ENCODE measurements at places on chromosomes 2 and 18.

- DNase-seq: peak; percentile 31
Observed at GRCh38 chr2:43950383-43951008, 45.3 kb downstream of the LRPPRC start.

- DNase-seq: no peak
Observed at GRCh38 chr18:78818961-78819360, 160.7 kb upstream of the SALL3 start.

- no peak for DNase-seq
Observed at GRCh38 chr2:83990636-83991035, 468.4 kb downstream of the SUCLG1 start.

DNA sequence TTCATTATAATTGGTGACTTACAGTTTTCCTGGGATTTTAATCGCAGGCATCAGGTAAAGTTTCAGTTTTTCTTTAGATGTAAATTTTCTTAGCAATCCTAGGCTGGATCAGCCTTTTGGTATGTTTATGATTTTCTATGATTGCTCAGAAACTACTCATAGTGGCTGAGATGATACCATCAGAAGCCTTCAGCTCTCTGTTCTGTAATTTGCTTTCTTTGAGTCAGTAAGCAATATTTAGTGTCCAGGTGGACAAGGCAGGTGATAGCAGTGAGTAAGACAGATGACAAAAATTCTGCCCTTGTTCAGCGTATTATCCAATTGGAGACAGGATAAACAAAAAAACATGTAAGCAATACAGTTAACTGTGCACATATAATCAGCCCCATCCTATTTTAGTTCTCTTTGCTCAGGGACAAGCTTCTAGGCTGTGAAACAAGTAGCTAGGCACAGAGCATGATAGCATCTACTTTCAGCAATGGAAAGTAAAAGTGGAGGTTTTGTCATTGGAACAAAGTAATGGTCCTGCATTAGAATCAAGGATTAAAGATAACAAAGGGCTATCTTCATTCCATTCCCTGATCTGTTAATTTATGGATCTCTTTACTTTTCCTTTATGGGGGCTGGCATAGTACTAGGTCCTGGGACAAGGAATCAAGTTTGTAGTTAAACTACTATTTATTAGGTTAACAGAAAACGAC is 100.8 kb downstream of the EPC2 start:
- DNase-seq: no peak

DNA sequence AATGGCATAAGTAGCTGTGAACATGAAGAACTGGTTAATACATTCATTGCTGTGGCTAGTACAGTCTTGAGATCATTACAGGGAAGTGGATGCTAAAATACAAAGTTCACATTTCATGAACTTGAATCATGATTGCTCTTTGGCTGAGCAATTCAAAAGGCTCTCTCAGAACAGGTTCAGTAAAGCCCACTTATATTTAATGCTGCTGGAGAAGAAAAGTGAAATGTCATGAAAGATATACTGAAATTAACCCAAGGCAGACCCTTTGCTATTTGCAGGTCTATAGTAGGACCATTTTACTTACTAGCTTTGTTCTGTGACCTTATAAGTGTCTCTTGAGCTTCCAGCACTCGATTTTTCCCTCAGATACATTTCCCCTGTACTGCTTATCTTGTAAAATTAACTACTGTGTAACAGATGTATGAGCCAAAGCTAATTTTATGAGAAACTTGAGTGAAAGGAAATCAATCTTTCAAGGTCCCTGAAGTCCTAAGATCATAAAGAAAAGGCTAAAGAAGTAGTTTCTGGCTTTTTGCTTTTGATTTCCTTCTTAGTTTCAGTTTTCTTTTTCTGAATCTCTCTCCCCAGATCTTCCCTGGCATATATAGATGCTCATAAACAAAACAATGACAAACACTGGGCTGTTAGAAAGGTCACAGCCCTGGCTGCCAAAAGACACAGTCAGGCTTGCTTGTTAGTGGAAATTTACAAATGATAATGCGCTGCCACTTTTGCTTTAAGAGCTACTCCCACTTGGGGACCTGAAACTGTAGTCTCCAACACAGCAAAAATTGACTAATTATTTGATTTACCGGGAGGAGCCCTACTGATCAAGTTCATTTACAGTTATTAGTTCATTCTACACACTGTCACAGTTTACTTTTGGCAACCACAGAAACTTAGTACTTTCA is 132.7 kb upstream of the XPO1 start:
- no peak for DNase-seq

- no peak for DNase-seq
Observed at GRCh38 chr2:39306626-39307025, 62.9 kb upstream of the CDKL4 start.

DNA sequence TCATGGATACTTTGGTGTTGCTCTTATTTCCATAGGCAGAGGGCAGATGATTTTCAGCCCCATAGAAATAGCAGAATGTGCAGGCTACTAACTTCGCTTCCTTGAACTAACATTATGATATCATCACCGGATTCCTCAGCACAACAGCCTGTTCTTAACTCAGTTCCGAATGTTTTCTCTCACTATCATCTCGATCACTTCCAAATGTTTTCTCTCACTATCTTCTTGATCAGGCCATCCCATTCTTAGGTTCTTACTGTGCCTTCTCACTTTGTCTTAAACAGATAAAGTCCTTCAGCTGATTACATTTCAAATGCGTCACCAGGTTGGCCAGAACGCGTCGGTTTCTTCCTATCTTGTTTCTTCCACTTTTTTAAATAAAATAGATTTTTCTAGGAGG is 11.4 kb upstream of the MBD2 start:
- DNase-seq: no peak

- DNase-seq: peak; percentile 85
Observed at GRCh38 chr18:23281626-23282436, 146.5 kb downstream of the CABLES1 start.

DNA sequence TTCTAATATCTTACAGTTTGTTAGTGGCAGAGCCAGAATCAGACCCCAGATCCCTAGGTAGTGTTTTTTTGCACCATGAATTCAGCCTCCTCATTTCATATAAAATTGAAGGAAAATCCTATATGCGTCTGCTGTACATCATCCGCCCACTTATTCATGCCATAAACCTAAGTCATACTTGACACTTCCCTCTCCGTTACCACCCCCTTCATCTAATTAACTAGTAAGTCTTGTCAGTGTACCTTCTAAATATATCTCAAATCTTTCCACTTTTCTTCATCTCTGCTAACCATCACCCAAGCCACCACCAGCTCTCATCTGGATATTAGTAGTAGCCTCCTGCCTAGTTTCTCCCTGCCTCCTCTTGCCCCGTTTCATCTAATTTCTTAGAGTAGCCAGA is 248.7 kb upstream of the SIX3 start:
- DNase-seq: no peak

- DNase-seq: no peak
Observed at GRCh38 chr2:3000968-3001367, 376.6 kb downstream of the EIPR1 start.

DNA sequence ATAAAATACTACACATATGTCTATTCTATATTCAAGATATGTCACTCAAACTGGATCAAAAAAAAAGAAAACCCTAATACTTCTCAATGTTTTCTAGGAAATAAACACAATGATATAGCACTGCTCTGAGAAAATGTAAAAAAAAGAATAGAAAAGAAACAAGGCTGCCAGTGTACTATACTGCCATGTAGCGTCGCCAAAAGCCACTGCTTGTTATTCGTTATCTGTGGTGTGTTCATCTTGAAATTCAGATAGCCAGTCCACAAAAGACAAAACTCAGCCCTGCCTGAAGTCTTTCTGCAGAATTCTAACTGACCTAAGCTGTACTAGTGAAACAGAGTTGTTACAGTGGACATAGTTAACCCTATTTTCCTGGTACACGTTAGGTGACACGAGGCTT is 12.2 kb upstream of the YPEL5 start:
- no peak for DNase-seq

DNA sequence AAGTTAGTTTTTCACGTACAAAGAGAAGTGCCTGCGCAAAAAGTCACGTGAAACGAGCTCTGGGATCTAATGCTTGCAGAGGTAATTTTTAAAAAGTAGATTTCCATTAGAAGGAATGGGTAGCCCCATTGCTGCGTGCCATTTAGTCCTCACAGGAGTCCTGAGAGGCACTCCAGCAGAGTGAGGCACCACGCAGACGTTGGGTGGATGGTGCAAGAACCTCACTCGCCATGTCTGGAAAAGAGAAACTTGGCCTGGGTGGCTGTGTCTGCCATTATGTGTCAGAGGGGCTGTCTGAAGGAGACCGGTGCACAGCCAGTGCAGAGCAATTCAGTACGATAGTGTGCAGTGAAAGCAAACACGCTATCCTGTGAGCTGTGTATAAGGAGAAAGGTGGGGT is 1.8 kb upstream of the HDAC4 start:
- DNase-seq: no peak

DNA sequence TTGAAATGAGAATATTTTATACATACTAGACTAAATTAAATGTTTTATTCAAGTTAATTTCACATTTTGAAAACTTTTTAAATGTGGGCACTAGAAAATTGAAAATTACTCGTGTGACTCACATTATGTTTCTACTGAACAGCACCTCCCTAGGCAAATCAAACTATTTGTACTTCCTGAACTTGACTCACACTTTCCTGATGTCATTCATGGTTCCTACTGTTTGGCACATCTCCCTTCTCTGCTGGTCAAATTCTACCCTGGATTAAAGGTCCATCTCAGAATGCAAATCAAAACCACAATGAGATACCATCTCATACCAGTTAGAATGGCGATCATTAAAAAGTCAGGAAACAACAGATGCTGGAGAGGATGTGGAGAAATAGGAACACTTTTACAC is 16.7 kb downstream of the LHCGR start:
- DNase-seq: no peak

GRCh38 chr2:24875901-24876300 is 44.1 kb downstream of the ADCY3 start:
- no peak for DNase-seq
